Neural progenitor cell (in vitro differentiated cells): ENCODE measurements at places on chromosomes 3 and 15. TPM values are rescaled to one million over a fixed set of nuclear protein-coding genes. Genes with fewer than 3 reads are reported as not detected.

GRCh38 chr3:195171093-195171873 is 99.7 kb downstream of the XXYLT1 start:
- H3K4me1 ChIP-seq, result peaks cover 16% of the 10 kb centered on the region
- H3K27me3 ChIP-seq, result no peaks in the 10 kb centered on the region
- H3K27ac ChIP-seq, result no peak overlapping the region
- no peak overlapping the region for H3K4me3 ChIP-seq

DNA sequence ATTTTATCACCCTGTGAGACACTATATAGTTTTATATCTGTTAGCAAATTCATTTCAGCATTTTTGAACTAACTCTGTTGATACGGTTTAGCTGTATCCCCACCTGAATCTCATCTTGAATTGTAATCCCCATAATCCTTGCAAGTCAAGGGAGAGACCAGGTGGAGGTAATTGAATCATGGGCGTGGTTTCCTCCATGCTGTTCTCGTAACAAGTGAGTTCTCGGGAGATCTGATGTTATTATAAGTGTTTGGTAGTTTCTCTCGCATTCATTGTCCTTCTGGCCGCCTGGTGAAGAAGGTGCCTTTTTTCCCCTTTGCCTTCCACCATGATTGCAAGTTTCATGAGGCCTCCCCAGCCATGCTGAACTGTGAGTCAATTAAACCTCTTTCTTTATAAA is 53.2 kb upstream of the TMC3 start:
- H3K27ac ChIP-seq, result no peak overlapping the region
- H3K27me3 ChIP-seq, result no peaks in the 10 kb centered on the region
- H3K4me3 ChIP-seq, result no peak overlapping the region

The SLC30A4 gene
- 0.02 and 0.19 TPM in 2 replicates for total RNA-seq

The PLSCR5 gene
- total RNA-seq, result not detected in 2 replicates

The UCN2 gene
- 0.34 TPM in 1 of 2 replicates, not detected in the other for total RNA-seq

DNA sequence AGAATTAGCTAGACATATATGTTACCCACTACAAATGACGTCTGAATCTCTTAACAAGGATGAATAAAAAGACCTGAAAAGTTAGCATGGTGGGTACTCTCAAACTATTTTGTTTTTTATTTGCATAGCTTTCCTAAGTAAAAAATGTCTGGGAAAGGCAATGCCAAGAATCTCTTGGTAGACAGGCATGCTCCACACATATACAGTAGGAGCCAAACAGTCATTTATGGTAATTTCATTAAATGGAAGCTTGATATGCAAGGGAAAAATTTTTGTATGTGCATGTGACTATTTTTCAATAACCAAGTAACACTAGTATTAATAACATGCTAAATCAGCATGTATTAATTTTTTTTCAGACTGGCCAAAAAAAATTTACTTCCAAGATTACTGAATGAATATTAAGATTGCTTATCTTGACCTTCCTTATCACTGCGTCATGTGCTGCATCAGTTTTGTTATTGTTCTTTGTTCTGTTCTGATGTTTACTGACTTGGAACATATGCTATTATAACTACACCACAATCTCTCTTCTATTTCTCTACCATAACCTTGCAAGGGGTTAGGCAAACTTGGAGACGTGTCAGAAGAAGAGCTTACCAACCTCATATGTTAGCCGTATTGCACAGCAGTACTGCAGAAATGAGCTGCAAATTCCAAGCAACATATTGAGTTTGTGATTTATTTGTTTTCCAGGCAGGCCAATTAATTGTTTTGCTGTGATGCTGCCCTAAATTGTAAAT is 255.3 kb downstream of the RBMS3 start:
- H3K27me3 ChIP-seq, result no peaks in the 10 kb centered on the region
- H3K27ac ChIP-seq, result no peak overlapping the region
- H3K4me3 ChIP-seq, result no peak overlapping the region
- H3K4me1 ChIP-seq, result peaks cover 3% of the 10 kb centered on the region
- no peak for DNase-seq
